ENCODE measurements at places on chromosomes 13 and 19. TPM values are rescaled to one million over a fixed set of nuclear protein-coding genes. Genes with fewer than 3 reads are reported as not detected.

DNA sequence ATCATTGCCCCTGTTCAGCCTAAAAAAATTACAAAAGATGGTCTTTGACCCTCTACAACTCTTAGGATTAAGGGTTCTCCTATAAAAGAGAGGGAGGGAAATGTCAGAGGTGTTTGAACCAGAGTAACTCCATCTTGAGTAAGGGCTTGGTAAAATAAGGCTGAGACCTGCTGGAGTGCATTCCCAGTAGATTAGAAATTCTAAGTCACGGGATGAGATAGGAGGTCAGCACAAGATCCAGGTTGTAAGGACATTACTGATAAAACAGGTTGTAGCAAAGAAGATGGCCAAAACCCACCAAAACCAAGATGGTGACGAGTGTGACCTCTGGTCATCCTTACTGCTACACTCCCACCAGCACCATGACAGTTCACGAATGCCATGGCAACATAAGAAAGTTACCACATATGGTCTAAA lies 48.7 kb upstream of the ANKRD10 start:
- H3K36me3 ChIP-seq = no peaks in the 10 kb centered on the region
- no peak for DNase-seq
- H3K4me1 ChIP-seq = no peaks in the 10 kb centered on the region
- H3K27ac ChIP-seq = no peak overlapping the region
- no peak overlapping the region for H3K4me3 ChIP-seq

- H3K4me1 ChIP-seq = peaks cover 6% of the 10 kb centered on the region
- H3K36me3 ChIP-seq = no peaks in the 10 kb centered on the region
- no peak for DNase-seq
- H3K27me3 ChIP-seq = no peaks in the 10 kb centered on the region
- H3K4me3 ChIP-seq = no peak overlapping the region
- H3K27ac ChIP-seq = no peak overlapping the region
These were observed 151.1 kb downstream of the SIPA1L3 start for GRCh38 chr19:38057959-38058690.

- peaks cover 19% of the 10 kb centered on the region for H3K36me3 ChIP-seq
- peaks cover 29% of the 10 kb centered on the region for H3K27me3 ChIP-seq
- peak; percentile 36 for DNase-seq
These were observed 5.3 kb upstream of the GPR4 start for GRCh38 chr19:45607071-45608029.

DNA sequence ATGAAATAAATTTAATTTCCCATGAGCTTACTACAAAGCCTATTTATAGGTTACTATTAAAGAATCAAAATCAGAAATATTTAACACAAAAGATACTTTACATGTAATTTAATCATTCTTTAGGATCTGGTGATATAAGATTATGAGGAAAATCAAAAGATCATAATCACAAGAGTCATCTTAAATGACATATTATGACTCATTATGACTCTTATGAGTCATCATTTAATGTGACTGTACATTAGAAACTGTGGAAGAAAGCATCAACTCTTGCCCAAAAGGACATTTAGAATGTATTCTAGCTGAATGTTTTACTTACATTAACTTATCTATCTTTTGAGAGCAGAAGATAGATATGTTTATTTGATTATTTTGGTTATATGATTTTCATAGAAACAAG lies 458.6 kb downstream of the DCT start:
- no peak for DNase-seq
- no peaks in the 10 kb centered on the region for H3K4me1 ChIP-seq
- no peak overlapping the region for H3K4me3 ChIP-seq
- H3K27me3 ChIP-seq = no peaks in the 10 kb centered on the region

DNA sequence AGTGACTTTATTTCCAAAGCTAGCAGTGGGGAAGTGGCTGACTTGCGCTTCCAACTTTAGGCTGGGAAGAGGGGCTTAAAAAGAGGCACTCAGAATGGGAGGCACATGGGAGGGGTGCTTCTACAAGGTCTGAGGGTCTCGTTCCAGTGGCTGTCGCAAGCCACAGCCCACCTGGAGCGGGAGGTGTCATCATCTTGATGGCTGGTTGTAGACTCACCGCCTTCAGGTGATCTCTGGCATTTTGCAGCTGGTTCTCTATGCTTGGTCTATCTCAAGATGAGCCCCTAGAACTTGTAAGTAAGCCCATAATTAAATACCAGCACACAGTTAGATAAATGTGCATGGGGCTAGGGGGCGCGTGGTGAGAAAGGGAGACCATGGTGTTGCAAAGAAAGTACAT lies 9.2 kb downstream of the TEX29 start:
- no peaks in the 10 kb centered on the region for H3K36me3 ChIP-seq
- H3K27me3 ChIP-seq = no peaks in the 10 kb centered on the region
- no peaks in the 10 kb centered on the region for H3K4me1 ChIP-seq
- no peak overlapping the region for H3K4me3 ChIP-seq
- DNase-seq = no peak

- peak within 1 kb of the TSS; percentile 57 for H3K4me3 ChIP-seq
- H3K27me3 ChIP-seq = no peaks in the 10 kb centered on the region
- peaks cover 44% of the 10 kb centered on the region for H3K4me1 ChIP-seq
- peak within 1 kb of the TSS; percentile 82 for H3K27ac ChIP-seq
- peak; percentile 99 for DNase-seq
These were observed at the start of gene KDM4B for GRCh38 chr19:4968462-4969291. Gene KDM4B (plus strand): TSS chr19:4969113. CDS start chr19:5032891, 63,778 bp downstream.

GRCh38 chr13:27427641-27428040 lies 3.2 kb downstream of the GTF3A start:
- no peaks in the 10 kb centered on the region for H3K27me3 ChIP-seq
- peak overlapping the region; percentile 76 for H3K4me3 ChIP-seq
- H3K4me1 ChIP-seq = peaks cover 30% of the 10 kb centered on the region
- peak overlapping the region; percentile 95 for H3K27ac ChIP-seq
- DNase-seq = no peak

DNA sequence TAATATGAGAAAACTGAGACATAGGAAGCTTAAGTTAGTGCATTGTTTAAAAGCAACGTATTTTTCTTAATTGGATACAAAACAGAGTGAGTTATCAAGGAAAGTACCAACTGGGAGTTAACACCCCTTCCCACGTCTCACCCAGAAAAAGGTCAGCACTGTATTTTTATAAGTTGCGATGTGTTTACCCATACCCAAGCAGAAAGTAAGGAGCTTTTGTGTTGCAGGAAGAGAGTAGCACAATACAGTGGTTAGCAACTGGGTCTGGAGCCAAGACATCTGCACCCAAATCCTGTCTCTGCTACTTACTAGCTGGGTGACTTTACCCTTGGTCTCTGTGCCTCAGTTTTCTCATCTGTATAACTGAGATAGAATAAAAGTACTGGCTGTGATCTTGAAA lies 34.3 kb downstream of the FAM216B start:
- DNase-seq = no peak
- no peaks in the 10 kb centered on the region for H3K4me1 ChIP-seq
- no peak overlapping the region for H3K4me3 ChIP-seq
- no peaks in the 10 kb centered on the region for H3K36me3 ChIP-seq
- H3K27ac ChIP-seq = no peak overlapping the region

DNA sequence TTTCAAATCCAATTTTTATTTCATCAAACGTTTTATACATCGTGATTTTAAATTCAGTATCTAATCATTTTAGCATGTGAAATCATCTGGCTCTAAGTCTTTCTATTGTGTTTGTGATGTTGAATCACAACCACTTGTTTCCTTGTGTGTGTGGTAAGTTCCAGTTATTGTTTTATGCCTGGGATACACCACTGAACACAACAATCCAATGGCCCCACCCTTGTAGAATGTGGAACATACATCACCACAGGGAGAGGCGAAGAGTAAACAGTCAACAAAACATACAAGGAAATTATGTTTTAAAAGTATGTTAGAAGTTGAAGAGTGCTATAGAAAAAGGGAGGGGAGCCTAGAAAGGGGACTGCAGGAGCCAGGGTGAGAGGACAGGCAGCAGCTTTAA lies 100.5 kb downstream of the EPSTI1 start:
- H3K27me3 ChIP-seq = no peaks in the 10 kb centered on the region
- DNase-seq = no peak
- no peaks in the 10 kb centered on the region for H3K4me1 ChIP-seq
- no peak overlapping the region for H3K27ac ChIP-seq
- peaks cover 60% of the 10 kb centered on the region for H3K36me3 ChIP-seq

GRCh38 chr19:11798391-11799330 lies at the start of gene ZNF491:
Gene ZNF491 (plus strand): TSS chr19:11798523. CDS start chr19:11805954, 7,431 bp downstream.
- peak within 1 kb of the TSS; percentile 62 for H3K27ac ChIP-seq
- peak within 1 kb of the TSS; percentile 71 for H3K4me3 ChIP-seq
- no peaks in the 10 kb centered on the region for H3K36me3 ChIP-seq
- peak; percentile 70 for DNase-seq
- H3K27me3 ChIP-seq = peaks cover 3% of the 10 kb centered on the region
- peaks cover 8% of the 10 kb centered on the region for H3K4me1 ChIP-seq

- H3K4me3 ChIP-seq = no peak overlapping the region
- no peaks in the 10 kb centered on the region for H3K27me3 ChIP-seq
- H3K36me3 ChIP-seq = peaks cover 6% of the 10 kb centered on the region
- no peak overlapping the region for H3K27ac ChIP-seq
- no peak for DNase-seq
These were observed 75.4 kb upstream of the ZNF30 start for GRCh38 chr19:34851277-34851804.

DNA sequence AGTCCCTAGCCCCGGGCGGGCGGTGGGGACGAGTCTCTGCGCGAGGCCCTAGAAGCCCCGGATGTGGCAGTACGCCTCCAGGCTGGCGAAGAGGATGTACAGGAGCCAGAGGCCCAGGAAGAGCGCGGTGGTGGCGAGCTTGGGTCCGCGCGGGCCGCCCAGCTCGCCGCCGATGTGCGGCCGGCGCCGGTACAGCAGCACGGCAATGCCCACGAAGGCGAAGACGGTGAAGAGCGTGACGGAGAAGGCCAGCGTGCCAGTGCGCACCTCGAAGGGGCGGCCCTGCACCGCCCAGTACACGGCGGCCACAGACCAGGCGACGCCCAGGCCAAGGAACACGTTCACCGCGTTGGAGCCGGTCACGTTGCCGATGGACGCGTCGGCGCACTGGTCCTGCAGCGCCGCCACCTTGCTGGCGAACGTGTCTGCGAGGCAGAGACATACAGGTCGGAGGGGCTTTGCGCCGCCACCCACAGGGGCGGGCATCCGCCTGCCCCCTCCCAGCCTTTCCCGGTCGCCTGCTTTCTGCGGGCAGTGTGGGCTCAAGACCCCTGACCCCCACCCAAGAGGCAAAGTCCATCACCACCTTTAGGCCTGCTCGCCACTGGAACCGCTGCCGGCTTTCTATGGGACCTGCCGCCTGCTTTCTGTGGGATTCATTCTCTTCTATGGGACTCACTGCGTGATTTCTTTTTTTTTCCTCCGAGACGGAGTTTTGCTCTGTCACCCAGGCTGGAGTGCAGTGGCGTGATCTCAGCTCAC lies 10.9 kb upstream of the MEIS3 start:
- H3K4me3 ChIP-seq = peak overlapping the region; percentile 47
- peaks cover 23% of the 10 kb centered on the region for H3K4me1 ChIP-seq
- peaks cover 79% of the 10 kb centered on the region for H3K27me3 ChIP-seq
- H3K36me3 ChIP-seq = no peaks in the 10 kb centered on the region

- H3K27ac ChIP-seq = no peak overlapping the region
- no peaks in the 10 kb centered on the region for H3K4me1 ChIP-seq
- H3K27me3 ChIP-seq = no peaks in the 10 kb centered on the region
- no peaks in the 10 kb centered on the region for H3K36me3 ChIP-seq
- no peak for DNase-seq
These were observed 46.2 kb downstream of the CACNA1A start for GRCh38 chr19:13460045-13460444.

GRCh38 chr13:26222520-26223046 lies 469 bp upstream of the RNF6 start:
- H3K4me1 ChIP-seq = peaks cover 9% of the 10 kb centered on the region
- peak overlapping the region; percentile 91 for H3K27ac ChIP-seq
- DNase-seq = no peak
- peaks cover 24% of the 10 kb centered on the region for H3K36me3 ChIP-seq
- peak overlapping the region; percentile 94 for H3K4me3 ChIP-seq

DNA sequence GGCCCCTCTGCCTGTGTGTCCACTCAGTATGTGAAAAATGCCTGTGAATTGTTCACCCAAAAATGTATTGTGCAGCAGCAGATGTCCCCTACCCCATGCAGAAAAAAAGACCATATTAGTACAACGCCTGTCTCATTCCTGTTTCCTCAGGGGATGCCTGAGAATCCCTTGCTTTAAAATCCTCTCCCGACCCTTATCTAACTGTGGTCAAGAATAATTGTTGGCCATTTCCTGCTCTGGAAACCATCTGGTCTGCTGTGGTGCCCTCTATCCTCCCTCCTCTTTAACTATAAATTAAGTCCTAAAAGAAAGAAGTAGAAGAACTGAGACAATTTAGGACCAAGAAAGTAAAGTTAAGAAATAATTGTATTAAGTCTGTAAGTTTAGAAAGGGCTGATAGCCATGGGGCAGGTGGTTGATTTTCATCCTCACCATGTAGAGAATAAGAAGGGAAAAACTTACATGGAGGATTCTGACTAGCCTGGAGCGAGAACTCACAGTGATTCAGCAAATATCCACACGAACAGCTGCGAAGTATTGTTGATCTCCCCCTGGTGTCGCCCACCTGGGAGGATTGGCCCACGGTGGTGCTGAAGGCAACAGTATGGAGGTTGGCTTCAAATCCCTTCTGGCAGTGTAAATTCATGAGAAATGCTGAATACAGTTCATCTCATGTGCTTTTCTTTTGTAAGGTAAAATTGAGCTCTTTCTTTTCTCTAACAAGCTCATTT lies 85.6 kb downstream of the COL4A2 start:
- peaks cover 27% of the 10 kb centered on the region for H3K27me3 ChIP-seq
- no peak for DNase-seq
- no peak overlapping the region for H3K27ac ChIP-seq
- H3K4me1 ChIP-seq = no peaks in the 10 kb centered on the region

GRCh38 chr13:21463424-21463823 lies 4.3 kb upstream of the ZDHHC20 start:
- H3K4me3 ChIP-seq = no peak overlapping the region
- H3K27me3 ChIP-seq = no peaks in the 10 kb centered on the region
- H3K27ac ChIP-seq = no peak overlapping the region
- no peaks in the 10 kb centered on the region for H3K36me3 ChIP-seq
- peaks cover 3% of the 10 kb centered on the region for H3K4me1 ChIP-seq
- DNase-seq = no peak

DNA sequence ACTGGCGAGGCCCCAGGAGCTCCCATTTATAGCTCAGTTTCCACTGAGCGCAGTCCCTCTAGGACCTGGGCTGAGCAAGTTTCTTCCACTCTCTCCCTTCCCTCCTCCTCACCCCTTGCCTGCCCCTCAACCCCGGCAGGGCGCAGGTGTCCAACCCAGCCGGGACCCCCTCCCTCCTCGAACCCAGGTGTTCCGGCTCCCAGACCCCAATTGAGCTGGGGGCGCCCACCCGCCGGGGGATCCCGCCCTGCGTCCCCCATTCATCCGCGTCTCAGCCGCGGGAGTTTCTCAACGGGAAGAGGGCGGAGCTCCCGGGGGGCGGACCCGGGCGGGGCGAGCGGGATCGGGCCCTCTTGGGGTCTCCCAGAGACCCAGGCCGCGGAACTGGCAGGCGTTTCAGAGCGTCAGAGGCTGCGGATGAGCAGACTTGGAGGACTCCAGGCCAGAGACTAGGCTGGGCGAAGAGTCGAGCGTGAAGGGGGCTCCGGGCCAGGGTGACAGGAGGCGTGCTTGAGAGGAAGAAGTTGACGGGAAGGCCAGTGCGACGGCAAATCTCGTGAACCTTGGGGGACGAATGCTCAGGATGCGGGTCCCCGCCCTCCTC lies at the start of gene KIRREL2:
Gene KIRREL2 (plus strand): TSS at position 366 of the 604 bp plus-strand sequence. CDS start 209 bp downstream, at position 575.
- H3K27me3 ChIP-seq = peaks cover 5% of the 10 kb centered on the region
- no peaks in the 10 kb centered on the region for H3K36me3 ChIP-seq
- H3K4me3 ChIP-seq = peak within 1 kb of the TSS; percentile 83
- no peaks in the 10 kb centered on the region for H3K4me1 ChIP-seq

CBY2 gene
- 0.22 TPM for total RNA-seq

IZUMO4 gene
- total RNA-seq = 15.5 TPM

ANGPTL4 gene
- total RNA-seq = not detected

PLK5 gene
- total RNA-seq = not detected

CLEC4G gene
- not detected for total RNA-seq

HIF3A gene
- total RNA-seq = not detected

C19orf85 gene
- not detected for total RNA-seq

TUBGCP3 gene
- total RNA-seq = 47.2 TPM

TUBA3C gene
- total RNA-seq = not detected

PCP2 gene
- 5.9 TPM for total RNA-seq

DLL3 gene
- not detected for total RNA-seq
